ENCODE measurements at places on chromosomes 7 and 10. TPM values are rescaled to one million over a fixed set of nuclear protein-coding genes. Genes with fewer than 3 reads are reported as not detected.

The SPDYE2 gene
- not detected for total RNA-seq

The GRIFIN gene
- total RNA-seq = not detected

The AKR1D1 gene
- total RNA-seq = not detected

The CDHR1 gene
- total RNA-seq = 0.07 TPM

The PRLHR gene
- total RNA-seq = not detected

The AKR1C1 gene
- total RNA-seq = 467 TPM

Data from A549 treated with AZD2906 at 1 μM for 4 hours (cell line).